ENCODE measurements at places on chromosomes 6 and 20.

- peak; percentile 14 for DNase-seq
Observed at GRCh38 chr6:83867527-83868161, 8.2 kb downstream of the CYB5R4 start.

DNA sequence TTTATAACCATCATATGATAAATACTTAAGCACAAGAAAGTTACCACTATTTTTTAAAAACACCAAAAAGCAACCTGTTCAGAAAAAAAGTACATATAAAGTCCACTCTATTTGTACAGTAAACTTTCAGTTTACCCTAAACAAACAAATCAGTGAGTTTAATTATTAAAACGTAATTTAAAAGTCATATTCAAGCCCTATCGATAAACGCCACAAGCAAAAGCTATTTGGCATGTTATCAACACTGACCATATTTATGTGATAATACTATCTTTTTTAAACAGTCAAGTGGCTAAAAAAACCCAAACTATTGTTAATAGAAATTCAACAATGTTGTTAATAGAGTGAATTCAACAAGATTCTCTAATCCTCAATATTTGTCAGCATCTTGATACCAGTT lies 1.9 kb downstream of the KATNA1 start:
- no peak for DNase-seq

DNA sequence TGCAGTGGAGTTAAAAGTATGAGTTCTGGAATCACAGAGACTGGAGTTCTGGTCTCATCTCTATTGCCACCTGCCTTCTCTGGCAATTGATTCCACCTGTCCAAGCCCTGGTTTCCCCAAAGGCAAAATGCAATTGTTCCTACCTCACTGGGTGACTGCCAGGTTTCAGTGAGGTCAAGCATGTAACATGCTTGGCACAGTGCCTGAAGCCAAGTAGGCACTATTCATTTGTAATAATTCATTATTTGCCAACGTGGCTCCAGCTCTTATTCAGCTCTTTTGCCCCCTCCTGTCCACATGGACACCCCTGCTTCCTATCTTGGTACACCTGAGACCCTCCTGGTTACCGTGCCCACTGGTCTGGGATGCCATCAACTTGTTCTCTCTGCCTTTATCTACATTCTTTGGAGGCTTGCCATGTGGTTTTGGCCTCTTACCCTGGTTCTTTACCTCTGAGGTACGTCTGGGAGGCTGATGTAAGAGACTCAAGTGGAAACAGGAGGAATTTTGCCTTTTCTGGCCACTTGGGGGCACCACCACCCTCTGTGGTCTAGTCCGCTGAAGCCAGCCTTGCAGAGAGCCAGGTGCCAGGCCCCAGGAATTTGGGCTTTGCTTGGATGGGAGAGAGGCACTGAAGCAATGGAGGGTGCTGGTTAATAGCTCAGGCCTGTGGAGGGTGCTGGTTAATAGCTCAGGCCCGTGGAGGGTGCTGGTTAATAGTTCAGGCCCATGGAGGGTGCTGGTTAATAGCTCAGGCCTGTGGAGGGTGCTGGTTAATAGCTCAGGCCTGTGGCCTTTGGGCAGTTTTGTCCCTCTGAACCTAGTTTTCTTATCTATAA lies 1.7 kb downstream of the KCNK15 start:
- DNase-seq = peak; percentile 68

DNA sequence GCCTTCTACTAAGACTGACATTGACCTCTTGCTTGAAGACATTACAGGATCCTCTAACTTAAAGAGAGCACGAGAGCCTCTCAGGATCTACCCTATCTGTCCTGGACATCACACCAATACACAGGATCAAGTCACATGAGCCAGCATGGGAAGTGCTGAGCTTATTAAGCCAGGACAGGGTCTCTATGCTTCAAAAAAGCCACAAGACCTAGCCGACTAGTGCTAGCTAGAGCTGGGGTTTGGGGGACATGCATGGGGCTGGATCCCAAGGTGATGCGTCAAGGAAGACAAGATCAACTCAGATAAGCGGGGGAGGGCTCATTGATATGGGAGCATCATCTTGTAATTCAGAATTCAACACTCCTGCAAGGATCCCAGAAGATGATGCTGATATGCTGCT lies 167.2 kb upstream of the TAB2 start:
- no peak for DNase-seq

GRCh38 chr20:31712564-31713311 lies 9.9 kb downstream of the BCL2L1 start:
- no peak for DNase-seq

GRCh38 chr20:48405909-48406308 lies 421.9 kb downstream of the PREX1 start:
- DNase-seq = no peak

DNA sequence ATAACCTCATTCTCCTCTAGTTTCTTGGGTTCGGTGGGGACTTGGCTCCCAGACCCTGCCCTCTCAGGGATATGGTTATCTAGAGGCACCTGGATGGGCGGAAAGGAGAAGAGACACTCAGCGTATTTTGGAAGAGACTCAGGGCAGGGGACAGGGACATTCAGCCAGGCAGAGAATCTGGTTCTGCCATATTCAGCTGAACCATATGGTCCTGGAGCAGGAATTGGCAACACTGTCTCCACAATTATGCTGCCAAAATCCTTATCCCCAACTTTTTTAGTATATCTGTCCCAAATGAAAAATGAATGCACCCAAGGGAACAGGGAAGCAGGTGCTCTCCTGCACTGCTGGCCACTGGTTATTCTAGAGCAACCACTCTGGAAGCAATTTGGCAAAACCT lies 17.7 kb downstream of the SDC4 start:
- DNase-seq = no peak

GRCh38 chr6:17225767-17226630 lies 55.2 kb upstream of the RBM24 start:
- no peak for DNase-seq

- no peak for DNase-seq
Observed at GRCh38 chr6:36032261-36032660, 4.7 kb downstream of the MAPK14 start.

- DNase-seq = no peak
Observed at GRCh38 chr6:151029970-151030369, 164.5 kb downstream of the MTHFD1L start.

DNA sequence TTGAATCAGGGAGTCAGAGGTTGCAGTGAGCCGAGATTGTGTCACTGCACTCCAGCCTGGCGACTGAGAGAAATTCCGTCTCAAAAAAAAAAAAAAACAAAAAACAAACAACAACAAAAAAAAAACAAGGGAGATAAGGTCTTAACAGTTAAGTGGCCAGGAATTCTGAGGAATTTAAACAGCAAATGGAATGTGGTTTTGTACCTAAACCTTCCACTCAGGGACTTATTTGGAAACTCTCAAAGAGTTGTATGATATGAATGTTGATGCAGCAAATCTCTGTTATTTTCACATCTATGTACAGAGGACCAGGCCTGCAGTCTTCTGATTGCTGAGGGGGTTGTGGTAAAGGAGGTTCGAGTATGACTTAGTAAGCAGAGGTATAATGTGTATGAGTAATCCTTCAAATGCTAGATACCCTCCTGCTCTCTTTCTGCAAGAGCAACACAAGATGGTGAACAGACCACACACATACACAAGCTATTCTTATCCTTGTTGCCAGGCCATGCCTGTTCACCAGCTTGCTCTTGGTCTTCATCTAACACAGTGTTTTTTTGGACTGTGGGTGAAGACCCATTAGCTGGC lies 174.9 kb upstream of the SCGN start:
- DNase-seq = no peak
